ENCODE measurements at places on chromosomes 7 and 10.

DNA sequence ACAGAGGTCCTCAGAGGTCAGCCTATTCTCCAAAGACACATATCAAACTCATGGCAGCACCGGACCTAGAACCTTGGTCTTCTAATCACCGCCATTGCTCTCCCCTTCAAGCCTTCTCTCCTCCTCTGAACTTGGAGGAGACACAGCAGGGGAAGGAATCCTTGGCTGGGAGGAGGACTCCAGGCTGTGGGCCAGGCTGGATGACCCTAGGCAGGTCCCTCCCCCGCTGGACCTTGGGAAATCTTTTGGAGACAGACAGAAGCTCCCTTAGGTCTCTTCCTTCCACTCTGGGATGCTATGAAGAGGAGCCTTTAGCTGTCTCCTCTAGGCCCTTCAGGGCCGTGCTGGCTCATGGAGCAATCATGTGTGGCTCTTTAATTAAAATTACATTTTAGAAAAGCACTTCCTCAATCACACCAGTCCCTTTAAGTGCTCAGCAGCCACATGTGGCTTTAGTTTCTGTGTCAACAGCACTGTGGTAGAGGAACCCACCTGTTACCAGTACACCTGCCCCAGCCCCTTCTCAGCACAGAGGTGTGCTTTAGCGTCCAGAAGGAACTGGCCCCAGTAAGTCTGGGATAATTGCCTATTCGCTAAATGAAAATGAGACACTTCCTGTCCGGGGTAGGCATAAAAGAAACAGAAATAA is 238.2 kb downstream of the CELF2 start:
- no peak for DNase-seq

DNA sequence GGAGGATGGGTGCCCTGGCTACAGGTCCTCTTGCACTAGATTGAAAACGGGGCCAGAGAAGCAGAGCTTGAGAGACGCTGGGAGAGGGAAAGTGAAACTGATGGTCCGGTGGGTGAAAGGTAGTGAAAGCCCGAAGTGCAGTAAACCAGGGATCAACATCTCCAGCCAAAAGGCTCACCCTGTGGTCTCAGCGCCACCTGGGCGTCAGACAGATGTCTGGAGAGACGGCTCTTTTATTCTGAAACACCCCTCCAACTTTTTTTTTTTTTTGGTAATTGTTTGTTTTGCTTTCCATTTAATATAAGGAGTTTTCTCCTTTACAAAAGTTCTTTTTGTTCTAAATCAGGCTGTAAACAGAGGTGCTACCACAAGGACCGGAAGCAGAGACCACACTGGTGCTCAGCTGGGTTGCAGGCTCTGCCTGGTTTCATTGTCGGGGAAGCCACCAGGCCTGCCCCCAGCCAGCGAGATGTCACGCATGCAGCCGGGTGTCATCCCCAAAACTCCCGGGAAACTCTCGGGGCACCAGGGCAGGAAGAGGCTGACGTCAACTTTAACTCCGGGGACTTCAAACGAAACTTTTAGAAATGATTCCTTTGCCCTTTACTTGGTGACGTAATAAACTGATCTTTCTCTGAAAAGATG is 11.2 kb downstream of the IL2RA start:
- peak; percentile 74 for DNase-seq

GRCh38 chr7:23058408-23059096 is 44.6 kb upstream of the HYCC1 start:
- no peak for DNase-seq

- DNase-seq: peak; percentile 81
These were observed 75.1 kb downstream of the MAD1L1 start for GRCh38 chr7:2157473-2158279.

- DNase-seq: no peak
These were observed 81.7 kb downstream of the RNF216 start for GRCh38 chr7:5699467-5700384.

- DNase-seq: no peak
These were observed 6.0 kb upstream of the HIPK2 start for GRCh38 chr7:139783647-139784385.

GRCh38 chr7:127938588-127938987 is 92.6 kb downstream of the LRRC4 start:
- DNase-seq: no peak

GRCh38 chr10:103696411-103697145 is 158.8 kb downstream of the SH3PXD2A start:
- peak; percentile 80 for DNase-seq

GRCh38 chr7:12961910-12962480 is 274.6 kb downstream of the ARL4A start:
- DNase-seq: no peak

GRCh38 chr10:15262036-15262713 is 93.7 kb upstream of the NMT2 start:
- DNase-seq: no peak

DNA sequence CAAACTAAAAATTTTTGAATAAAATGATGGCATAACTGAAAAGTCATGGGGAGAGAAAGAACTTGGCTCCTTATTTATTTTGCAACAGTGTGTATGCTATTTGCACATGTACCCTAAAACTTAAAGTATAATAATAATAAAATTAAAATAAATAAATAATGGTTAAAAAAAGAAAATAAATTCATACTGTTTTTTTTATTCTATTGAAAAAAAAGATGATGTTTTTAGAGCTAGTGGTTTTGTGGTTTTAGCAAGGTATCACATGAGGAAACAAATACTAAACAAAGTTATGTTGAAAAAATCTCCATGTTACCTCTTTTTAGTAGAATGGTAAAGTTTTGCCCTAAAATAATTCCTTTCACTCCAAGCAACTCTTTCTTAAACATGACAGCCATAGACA is 26.2 kb downstream of the TMEM168 start:
- DNase-seq: no peak

DNA sequence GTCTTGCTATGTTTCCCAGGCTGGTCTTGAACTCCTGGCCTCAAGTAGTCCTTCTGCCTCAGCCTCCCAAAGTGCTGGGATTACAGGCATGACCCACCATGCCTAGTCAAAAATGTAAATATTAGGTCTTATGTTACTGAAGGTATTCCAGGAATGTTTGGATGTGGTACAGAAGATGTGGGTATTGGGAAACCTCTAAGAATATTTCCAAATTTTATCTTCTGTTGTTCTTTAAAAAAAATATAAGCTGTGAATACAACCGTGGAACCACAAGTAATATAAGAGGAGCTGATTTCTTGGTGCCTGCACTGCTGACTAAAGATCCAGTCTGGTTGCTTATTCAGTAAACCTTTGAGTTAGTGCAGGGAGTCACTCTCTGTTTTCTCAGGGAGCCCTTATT is 178.3 kb downstream of the AUTS2 start:
- DNase-seq: no peak

DNA sequence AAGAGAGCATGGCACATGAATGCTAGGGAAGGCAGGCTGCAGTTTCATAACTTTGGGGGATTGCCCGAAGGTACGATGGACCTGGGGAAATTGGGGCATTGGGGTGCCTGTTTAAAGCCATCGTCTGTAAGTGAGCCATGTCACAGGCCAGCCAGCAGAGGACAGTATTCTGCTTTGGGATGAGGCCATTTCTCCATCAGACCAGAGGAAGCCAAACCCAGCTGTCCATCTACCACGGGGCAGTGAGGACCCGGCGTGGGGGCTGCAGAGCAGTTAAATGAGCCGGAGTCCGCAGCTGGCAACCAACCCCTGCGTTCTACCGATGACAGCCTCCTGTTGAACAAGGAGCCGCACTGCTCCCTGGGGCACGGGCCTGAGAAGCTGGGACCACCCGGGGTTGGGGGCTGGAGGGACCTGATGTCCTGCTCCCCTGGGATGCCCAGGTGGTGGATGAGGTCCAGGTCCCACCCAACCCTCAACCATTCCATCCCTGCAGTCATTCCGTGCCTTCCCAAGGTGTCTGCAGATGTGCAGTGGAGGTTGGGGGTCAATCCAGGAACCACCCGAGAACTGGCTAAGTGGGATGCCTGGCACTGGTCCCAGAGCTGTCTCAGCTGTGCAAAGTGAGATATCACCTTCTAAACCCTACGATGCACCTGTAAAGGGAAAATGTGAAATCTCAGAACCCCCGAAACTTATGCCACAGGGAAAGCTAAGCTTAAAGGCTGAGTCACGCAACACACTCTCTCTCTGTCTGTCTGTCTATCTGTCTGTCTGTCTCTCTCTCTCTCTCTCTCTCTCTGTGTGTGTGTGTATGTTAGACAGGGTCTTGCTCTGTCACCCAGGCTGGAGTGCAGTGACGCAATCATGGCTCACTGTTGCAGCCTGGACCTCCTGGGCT is 12.1 kb upstream of the RHBDD2 start:
- peak; percentile 69 for DNase-seq

GRCh38 chr7:114865564-114865963 is 56.3 kb upstream of the MDFIC start:
- DNase-seq: peak; percentile 67
